ENCODE measurements at places on chromosomes 7 and 10.

DNA sequence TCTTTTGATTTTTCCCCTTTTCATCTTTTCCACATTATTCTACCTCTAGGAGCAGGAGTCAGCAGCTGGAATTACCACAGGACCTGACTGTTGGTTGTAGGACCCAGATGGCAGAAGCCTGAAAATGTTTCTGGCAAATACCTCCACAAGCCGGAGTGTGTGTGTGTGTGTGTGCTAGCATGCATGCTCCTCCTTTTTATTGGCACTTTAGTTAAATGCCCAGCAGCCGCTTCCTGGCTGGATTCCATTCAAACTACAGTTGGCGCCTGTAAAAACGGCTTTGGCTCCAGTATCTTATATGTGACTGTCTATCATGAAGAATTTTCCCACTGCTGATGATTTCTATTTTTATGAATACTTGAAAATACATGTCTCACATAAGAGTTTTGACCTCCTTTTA is 319.7 kb upstream of the SP4 start:
- no peak for DNase-seq

- peak; percentile 97 for DNase-seq
Measured at GRCh38 chr7:43164757-43165156, 52.3 kb downstream of the HECW1 start.

GRCh38 chr7:158313931-158314330 is 273.7 kb downstream of the PTPRN2 start:
- DNase-seq: no peak

DNA sequence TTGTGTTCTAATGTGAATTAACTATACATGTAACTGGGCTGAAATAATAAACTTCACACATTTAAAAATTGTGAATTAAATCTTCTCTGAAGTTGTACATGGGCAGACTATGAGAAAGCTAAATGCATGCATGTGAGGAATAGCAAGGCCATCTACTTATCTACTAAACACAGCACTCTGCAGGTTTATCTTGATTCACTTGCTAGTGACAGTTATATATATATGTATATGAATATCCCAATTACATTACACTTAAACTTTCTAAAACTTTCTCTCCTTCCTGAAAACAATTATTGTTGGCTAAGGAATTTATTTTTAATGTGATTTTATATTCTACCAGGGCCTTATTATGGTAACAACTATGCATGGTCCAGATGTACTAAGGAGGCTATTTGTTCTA is 5.1 kb upstream of the SP4 start:
- no peak for DNase-seq

GRCh38 chr10:14405076-14406065 is 74.6 kb upstream of the FRMD4A start:
- DNase-seq: peak; percentile 99

DNA sequence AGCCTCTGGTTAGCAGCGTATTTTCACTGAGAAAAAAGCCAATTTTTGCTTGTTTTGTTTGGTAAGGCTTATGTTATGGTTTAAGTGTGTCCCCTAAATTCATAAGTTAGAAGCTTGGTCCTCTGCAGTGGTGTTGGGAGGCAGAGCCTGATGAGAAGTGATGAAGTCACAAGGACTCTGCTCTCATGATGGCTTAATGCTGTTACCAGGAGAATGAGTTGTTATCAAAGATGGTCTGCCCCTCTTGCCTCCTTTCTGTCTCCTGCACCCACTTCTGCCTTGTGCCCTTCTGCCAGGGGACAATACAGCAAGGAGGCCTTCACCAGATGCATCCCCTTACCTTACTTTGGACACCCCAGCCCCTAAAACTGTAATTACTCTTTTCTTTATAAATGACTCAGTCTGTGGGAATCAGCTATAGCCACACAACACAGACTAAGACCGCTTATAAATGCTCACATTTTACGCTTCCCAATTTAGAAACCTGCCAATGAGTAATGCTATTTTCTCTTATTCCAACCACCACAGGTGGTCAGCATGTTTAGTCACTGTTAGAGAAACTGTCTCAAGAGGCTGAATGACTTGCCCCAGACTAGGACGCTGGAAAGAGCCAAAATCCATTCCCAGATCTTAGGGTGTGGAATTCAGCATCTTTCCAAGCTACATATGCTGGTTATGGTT is 6.1 kb upstream of the PKD1L1 start:
- peak; percentile 76 for DNase-seq

- DNase-seq: peak; percentile 95
Measured at GRCh38 chr7:55369427-55370400, 4.6 kb downstream of the LANCL2 start.

DNA sequence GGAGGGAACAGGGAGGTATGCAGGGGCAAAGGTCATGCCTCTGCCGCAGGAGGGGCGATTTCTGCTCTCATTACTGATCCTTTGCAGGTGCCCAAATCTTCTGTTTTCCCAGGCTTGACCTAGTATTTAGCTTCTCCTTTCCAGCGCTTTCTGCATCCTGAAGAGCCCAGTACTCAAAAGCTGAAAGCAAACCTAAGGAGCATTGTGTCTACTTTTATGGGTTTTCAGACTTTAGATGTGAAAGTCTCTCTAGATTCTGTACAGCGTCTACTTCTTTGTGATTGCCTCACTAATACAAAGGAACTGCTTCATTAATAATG is 560 bp downstream of the GBF1 start:
- no peak for DNase-seq

- DNase-seq: no peak
Measured at GRCh38 chr10:37700886-37701780, 156.3 kb downstream of the ZNF248 start.

DNA sequence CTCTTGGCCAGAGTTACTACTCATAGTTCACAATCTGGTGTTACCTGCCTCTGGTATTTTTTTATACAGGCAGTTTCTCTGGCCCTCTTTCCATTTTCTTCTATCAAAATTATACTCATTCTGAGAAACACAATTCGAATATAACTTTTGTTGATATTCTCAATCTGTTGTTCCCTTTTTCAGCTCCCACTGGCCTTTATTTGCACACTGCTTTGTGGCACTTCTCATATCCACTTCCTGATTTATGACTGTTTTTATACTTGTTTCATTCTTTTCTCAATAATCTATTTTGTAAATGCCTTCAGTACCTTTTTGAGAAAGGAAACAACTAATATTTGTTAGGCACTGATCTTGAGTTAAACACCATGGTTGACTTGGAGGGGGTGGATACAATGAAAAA is 93.8 kb upstream of the HDAC9 start:
- no peak for DNase-seq

DNA sequence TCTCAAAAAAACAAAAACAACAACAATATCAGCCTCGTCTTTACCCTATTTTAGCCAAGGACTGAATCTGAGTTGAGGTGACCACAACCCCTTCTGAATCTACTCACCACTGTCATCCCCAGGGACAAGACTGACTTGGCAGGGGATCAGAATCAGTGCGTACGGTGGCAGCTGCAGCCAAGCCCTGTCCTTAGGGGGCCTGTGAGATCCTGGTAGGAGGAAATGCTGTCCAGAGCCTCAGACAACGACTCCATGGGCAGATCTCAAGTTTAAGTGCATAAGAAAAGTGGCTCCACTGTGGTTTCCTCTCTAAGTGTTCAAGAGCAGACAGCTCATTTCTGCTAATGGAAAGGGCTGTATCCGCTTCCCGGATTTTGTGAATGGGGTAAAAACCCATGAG is 22.4 kb upstream of the CYTH3 start:
- no peak for DNase-seq

DNA sequence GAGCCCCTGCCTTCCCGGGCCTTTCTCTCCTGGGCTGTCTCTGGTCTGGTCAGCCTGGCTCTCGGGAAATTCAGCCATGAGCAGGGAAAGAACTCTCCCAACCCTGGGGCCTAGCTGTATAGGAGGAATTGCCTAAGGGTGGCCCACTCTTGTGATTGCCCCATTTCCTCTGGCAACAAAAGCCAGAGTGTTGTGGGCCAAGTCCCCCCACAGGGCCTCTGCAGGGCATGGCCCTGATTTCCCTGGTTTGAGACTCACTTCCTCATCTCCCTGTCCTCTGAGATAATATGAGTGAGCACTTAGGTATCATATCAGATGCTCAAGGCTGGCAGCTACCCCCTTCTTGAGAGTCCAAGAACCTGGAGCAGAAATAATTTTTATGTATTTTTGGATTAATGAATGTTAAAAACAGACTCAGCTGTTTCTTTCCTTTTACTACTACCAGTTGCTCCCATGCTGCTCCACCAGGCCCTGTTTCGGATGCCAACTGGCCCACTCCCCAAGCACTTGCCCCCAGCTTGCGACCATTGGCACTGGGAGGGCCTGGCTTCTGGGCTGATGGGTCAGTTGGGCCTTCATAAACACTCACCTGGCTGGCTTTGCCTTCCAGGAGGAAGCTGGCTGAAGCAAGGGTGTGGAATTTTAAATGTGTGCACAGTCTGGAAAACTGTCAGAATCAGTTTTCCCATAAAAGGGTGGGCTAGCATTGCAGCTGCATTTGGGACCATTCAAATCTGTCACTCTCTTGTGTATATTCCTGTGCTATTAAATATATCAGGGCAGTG is 11.4 kb downstream of the IRF5 start:
- no peak for DNase-seq

DNA sequence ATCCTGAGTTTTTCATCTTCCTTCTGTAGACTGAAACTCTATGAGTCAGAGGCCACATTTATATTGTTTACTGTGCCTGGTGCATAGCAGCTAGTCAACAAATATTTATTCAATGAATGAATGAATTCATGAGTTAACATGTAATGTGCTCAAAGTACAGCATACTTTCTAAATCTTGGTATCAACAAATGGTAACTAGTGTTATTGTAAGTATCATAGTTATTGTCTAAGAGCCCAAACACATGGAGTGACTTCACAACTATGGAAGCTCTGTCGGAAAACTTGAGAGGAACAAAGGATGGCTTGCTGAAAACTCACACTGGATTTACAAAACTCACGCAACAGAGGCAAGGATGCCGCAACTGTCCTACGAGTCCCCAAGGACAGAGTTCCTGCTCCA is 35.9 kb downstream of the DENND2A start:
- DNase-seq: peak; percentile 92

DNA sequence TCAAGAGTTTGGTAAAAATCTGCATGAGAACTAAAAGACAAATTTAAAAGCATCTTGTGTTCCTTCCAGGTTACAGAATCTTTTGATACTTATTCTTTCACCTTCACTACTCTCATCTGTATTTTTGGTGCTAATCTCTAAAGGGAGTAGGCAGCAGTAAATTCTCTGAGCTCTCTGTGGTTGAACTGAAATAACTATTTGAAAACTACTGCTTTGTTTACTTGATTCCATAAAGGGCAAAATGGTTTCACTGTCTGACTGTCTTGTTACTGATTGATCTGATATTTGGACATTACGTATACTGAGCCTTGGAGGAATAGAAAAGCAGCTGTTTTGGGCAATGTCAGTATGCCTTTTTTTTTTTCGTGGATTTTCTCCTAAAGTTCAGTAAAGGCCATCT is 103.3 kb downstream of the CHRM2 start:
- DNase-seq: no peak

- no peak for DNase-seq
Measured at GRCh38 chr7:131265227-131265626, 62.4 kb upstream of the MKLN1 start.

DNA sequence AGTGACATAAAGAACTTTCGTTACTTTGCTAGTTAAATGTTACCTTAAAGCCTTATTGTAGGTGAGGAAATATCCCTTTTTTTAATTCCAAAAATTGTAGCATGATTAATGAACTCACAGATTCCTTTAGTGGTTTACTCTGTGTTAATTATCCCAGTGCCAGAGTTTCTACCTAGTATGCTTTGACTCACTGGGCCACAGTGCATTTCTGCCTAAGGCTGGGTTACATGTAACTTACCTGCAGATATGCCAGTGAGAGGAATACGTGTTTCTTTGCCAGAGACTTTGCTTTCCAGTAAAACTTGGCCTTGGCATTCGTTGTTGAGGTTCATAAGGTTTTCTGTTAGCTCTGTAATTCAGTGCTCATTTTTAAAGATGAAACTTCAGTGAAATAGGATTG is 380.8 kb upstream of the LRGUK start:
- no peak for DNase-seq

DNA sequence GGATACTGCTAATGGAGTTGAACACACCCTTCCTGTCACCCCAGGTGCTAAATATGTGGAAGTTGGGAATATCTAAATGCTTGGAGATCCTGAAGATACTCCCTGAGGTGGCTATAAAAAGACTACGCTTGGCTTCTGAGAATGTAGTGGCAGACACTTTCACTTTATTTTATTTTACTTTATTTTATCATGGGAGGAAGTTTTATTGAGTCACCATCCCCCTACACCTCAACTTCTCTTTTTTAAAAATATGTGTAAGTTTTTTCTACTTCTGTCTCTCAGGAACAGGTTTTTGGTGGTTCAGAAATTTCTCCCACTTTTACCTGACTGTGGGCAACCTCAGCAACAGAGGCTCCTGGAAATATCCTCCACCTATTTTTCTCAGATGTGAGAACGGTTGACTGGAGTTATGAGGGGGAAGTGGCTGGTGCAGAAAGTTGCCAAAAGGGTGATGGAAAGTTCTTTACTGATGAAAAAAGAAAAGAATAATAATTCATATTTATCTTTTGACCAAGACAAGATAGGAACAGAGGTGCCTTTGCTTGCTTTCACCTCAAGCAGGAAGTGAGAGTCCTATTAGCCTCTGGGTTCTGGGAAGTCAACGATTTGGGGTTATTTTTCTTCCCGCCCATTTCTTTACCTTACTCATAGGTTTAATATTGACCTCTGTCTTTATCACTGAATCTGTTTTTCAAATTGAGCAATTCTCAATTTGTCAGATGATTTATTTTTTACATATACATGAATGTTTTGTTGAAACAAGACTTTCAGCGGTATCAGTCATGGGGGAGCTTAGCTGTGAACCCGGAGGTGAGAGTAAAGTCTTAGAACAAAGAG is 103.6 kb downstream of the AHR start:
- DNase-seq: no peak

DNA sequence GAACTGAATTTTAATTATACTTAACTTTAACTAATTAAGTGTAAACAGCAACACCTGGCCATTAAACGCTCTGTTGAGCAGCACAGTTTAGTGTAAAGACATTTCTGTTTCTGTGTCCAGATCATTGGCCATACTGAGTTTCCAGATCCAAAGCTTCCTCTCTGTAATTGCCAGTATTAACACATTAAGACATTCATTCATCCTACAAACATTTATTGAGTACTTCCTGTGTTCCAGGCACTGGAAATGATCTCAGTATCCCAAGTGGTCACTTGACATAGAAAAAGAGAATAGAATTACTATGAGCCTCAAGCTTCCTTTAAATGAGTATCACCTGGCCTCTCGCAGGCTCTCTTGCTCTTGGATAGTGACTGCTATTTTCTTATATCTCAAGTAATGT is 618.1 kb downstream of the SORCS3 start:
- no peak for DNase-seq

GRCh38 chr7:132815130-132815529 is 238.9 kb upstream of the PLXNA4 start:
- peak; percentile 12 for DNase-seq

DNA sequence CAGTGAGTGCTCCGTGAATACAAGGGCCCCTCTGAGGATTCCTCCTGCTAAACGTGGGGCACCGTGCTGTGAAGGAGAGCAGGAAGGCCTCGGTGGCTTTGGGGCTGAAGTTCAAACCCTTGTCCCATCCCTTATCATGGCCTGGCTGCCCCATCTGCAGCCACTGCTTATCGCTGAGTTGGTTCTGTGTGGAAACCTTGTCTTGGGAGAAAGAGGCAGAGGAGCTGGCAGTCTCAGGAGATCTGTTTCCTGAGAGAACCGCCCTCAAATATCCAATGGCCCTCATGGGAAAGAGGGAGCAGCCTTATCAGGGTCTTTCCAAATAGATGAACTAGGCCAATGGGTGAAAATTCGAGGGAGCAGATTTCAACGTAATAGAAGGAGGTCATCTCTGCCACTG is 52.0 kb upstream of the NRF1 start:
- no peak for DNase-seq
